Parietal lobe (tissue), 2 donors: ENCODE measurements at places on chromosomes 6 and 20. TPM values are rescaled to one million over a fixed set of nuclear protein-coding genes. Genes with fewer than 3 reads are reported as not detected.

Gene CALHM5
- 0.31 TPM for total RNA-seq

Gene KIF13A
- 28.5 TPM for total RNA-seq

Gene PMEPA1
- total RNA-seq: 7.5 TPM

Gene TMX4
- 30.4 TPM for total RNA-seq

Gene NRN1
- total RNA-seq: 13.1 TPM

Gene C6orf118
- total RNA-seq: 23.5 TPM

Gene CDS2
- 77.9 TPM for total RNA-seq

Gene GHRH
- not detected for total RNA-seq

Gene PTPN1
- total RNA-seq: 19.4 TPM

Gene PROCR
- total RNA-seq: 4.4 TPM
